Dorsolateral prefrontal cortex (tissue), 122 donors: ENCODE measurements at places on chromosomes 5 and 9.

GRCh38 chr5:151030379-151030778 is 10.0 kb downstream of the GPX3 start:
- DNase-seq, result no peak

- no peak for DNase-seq
These were observed 2.7 kb downstream of the KLF4 start for GRCh38 chr9:107486674-107487520.

GRCh38 chr5:176817369-176817840 is 7.0 kb downstream of the UNC5A start:
- DNase-seq, result peak; percentile 28

DNA sequence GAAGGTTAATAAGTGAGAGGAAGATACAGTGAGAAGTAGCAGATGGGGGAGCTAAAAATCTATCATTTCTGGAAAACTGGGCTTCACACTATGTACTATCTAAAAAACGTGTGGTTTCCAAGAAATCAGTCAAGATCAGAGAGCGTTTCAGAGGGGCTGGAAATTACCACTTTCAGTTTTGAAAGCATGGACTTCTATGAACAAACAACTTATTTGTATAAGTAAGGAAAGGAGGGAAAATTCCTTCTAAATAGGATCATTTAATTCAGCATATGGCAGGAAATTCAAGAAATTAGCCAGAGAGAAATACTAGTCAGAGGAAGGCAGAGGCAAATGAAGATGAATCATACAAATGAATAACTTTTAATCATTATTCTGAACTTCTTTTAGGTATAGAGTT is 11.3 kb downstream of the TNC start:
- DNase-seq, result no peak

- DNase-seq, result no peak
These were observed 1019.5 kb downstream of the NR2F1-AS1 start for GRCh38 chr5:92561411-92561959.

DNA sequence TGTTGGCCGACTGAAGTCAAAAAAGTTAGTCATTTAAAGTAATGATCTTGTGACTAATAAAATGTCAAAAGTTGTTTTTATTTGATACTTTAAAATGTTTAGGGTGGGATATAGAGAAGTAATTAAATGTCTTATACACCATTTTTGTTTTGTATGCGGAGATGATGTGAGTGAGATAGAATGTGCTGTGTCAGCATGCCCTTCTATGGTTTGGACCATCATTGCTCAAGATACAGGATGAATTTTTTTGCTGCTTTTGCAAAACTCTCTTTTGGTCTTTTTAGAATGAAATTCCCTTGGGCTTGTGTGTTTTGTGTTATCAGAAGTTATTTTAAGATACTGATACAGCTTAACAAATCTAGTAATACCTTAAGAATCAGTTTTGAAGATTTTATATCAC is 12.5 kb downstream of the SRFBP1 start:
- DNase-seq, result no peak

DNA sequence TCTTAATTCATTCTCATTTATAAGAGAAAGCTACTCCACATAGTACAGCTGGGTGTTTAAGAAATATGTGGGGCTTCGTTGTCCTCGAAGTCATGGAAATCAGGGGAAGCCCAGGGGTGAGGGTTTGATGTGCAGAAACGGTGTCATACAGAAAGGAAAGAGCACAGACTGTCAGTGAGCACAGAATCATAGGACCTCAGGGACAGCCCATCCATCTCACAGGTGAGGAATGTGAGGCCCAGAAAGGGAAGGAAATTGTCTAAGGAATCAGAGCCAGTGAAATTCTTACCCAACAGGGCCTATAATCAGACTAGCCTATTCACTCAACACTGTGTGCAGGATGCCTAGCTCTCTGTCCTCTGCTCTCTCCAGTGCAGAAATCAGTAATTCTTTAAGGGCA is 535.6 kb downstream of the SPOCK1 start:
- no peak for DNase-seq

DNA sequence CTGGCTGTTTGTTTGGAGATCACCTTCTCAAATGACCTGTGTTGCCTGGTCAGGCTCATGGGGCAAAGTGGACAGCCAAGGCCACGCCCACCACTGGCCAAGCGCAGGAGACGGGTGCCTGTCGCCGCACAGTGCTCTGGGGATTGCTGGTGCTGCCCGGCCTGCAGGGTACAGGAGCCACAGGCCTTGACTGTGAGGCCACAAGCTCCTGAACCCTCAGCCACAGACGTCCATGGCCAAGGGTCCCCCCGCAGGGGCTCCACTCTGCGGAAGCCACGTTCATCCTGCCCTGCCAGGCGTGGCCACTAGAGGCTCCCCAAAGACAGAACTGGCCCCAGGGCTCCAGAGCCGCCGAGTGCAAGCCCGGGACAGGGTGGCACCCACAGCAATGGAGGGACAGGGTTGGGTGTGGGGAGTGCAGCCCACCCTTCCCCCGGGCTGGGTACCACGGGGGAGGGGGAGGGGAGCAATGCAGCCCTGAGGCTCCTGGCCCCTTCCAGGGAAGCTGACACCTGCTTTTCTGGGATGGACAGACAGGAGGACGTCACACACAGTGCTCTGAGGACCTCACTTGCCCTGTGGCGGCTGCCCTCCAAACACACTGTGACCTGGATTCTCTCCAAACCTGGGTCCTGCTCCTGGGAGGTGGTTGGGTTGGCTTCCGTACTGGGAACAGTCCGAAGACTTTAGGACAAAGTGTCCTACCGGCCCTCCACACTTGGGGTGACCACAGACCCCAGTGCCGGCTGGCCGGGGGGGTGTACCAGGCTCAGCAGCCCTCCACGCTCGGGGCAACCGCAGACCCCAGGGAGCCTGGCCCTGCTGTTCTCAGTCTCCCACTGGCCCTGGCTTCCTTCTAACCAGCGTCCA is 21.5 kb downstream of the TPPP start:
- peak; percentile 83 for DNase-seq

GRCh38 chr5:15791859-15792258 is 291.9 kb downstream of the FBXL7 start:
- DNase-seq, result no peak

GRCh38 chr5:76038212-76038611 is 45.0 kb upstream of the SV2C start:
- no peak for DNase-seq

DNA sequence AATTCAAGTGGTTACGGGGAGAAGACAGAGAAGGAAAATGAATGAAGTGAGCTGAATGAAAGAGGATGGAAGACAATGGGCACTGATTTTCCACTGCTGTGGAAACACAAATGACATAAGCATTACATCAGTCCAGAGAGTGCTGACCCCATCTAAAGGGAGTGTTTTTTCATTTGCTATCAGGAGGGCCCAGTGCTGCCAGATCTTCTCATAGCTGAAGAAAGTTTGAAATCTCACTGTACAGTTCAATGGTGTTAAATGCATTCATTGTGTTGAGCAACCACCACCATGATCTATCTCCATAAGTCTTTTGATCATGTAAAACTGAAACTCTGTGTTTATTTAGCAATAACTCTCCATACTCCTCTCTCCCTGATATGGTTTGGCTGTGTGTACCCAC is 41.5 kb upstream of the STARD4 start:
- no peak for DNase-seq
